Esophagus squamous epithelium (tissue), 5 donors: ENCODE measurements at places on chromosomes 3 and 15.

DNA sequence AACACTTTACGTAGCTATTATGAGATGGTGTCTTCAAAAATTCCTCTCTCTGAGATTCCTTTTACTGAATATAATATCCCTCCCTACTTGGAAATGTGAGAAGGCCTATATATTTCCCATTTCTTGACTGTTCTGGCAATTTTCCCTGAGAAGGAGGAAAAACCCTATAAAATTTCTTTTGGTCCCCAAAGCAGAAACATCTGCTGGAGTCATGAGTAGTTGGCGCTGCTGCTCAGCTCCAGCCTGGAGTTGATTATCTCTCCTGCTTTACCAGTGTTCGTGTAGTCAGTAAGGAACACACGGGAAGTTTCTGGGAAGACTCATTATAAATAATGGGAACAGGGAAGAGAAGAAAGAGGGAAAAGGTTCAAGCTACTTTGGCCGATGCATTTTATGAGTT is 680.1 kb downstream of the EPHA3 start:
- no peak for DNase-seq

- no peak for DNase-seq
These were observed 121.6 kb downstream of the TMEM108 start for GRCh38 chr3:133159498-133160475.

- DNase-seq = no peak
These were observed 37.0 kb downstream of the SEMA6D start for GRCh38 chr15:47754312-47754711.

DNA sequence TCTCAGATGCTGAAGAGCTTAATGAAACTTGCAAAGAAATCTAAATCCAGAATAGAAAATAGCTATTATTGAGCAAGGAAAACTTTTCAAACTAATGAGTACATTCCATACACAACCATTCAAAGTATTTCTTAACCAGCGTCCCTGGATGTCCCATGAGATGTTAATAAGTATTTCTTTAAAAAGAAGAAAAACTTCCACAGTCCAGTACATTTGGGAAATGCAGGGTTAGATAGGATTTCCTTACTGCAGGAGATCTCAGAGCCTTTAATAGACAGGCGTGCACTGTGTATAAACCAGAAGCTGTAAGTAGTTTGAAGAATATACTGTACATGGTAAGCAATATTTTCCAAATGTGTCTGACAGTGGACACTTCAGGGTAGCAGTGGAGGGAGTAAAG is 29.6 kb upstream of the BHLHE40 start:
- no peak for DNase-seq

DNA sequence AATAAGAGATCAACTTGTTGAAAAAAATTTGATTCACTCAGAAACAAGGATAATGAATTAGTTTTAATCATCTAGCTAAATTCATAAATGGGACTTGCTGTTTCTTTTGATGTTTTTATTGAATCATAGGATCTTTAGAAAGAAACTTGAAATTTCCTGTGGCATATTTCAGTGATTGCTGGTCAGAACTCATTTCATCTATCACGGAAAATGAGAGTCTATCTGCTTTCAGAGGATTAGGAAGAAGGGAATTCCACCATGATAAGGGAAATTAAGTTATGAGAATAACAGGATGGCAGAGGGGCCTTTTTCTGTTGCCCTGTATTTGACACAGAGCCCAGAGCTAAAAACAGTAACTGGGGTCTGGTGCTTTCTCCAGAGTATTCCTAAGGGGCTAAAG is 44.9 kb upstream of the CCNL1 start:
- DNase-seq = no peak

DNA sequence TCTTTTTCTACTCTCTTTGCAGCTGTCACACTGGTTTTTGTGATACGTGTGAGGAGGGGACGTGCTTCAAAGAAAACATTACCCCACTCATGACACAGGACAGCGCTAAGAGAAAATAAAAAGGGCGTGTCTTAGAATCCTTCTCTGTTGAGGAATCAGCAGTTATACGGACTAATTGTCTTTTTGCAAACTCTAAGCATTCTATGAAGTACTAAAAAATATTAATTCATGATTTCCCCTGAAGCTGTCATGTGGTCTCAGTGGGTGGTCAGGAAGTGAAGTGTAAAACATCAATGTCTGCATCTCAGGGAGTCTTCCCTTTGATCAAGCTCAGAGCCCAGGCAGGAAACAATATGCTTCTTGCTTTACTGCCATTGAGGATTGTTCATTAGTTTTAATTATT is 117.5 kb upstream of the CRBN start:
- DNase-seq = no peak

GRCh38 chr3:61334783-61335182 is 83.5 kb upstream of the FHIT start:
- DNase-seq = no peak

DNA sequence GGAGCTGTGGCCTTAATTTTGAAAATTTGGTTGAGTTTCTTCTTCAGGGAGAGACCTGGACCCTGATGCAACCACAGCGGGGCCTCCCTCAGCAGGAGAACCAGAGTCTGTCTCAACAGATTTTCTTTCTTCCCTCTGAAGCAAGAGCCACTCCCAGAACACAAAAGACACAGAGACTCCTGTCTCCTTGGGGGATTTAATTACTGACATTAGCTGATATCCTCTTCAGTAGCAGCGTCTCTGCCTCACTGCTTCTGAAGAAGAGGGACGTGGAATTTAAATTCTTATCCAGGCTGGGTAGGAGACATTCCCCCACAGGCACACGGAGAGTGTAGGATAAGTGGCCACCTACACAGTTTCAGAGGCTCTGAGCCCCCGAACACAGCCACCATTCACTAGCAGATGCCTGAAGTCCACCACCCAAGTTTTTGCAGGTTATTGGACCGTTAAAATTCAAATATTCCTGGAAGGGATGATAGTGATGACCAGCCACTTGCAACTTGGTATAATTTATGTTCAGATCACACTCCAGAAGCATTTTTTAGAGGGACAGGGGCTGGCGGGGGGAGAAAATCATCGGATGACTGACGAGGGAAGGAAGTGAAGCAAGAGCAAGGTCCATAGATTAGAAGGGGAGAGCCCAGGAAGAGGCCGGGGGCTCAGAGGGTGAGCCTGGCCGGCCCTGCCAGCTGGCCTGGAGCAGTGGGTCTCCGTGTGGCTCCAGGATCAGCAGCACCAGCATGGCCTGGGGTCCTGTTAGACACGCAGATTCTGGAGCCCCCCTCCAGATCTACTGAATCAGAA is 109.7 kb downstream of the BDH1 start:
- DNase-seq = no peak

DNA sequence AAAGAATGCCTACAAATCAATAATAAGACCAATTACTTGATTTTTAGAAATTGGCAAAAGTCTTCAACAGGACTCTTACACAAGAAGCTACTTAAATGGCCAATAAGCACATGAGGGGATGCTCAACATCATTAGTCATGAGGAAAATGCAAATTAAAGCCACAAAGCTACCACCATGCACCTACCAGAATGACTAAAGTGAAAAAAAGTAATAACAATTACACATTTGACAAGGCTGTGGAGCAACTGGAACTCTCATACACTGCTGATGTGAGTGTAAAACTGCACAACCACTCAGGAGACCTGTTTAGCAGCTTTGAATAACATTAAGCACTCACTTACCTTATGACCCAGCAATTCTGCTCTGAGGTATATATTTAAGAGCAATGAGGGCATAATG is 68.4 kb downstream of the PPCDC start:
- no peak for DNase-seq

- DNase-seq = no peak
These were observed 11.5 kb downstream of the GXYLT2 start for GRCh38 chr3:72899349-72899765.

- DNase-seq = no peak
These were observed 664 bp upstream of the NR2C2 start for GRCh38 chr3:14946739-14947099.

DNA sequence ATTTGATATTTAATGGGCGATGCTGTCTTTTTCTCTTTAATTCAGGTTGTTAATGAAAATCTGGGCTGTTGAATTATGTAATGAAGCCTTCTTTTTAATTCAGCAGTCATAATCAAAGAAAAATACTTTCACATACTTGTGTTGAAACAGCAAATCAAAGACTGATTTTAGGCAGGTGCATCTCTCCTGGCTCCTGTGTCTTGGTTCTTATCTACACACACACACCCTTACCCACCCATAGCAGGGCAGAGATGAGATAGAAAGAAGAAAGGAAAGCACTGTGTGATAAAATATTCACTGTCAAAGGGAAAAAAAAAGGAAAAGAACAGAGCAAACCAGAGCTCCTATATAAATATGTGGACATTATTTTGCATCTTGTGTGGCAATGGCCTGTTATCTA is 130.6 kb upstream of the CGNL1 start:
- no peak for DNase-seq

- DNase-seq = no peak
These were observed 64.9 kb downstream of the CDIN1 start for GRCh38 chr15:36644191-36644896.

DNA sequence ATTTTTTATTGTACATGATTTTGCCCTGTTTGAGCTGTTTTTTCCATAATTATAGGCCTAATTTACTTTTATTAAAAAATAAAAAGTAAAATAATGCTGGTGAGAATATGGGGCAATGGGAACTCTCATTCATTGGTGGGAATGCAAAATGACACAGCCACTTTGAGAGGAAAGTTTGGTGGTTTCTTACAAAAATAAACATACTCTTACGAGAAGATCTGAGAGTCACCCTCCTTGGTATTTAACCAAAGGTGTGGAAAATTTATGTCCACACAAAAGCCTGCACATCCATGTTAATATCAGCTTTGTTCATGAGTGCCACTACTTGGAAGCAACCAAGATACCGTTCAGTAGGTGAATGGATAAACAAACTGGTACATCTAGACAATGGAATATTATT is 9.8 kb downstream of the MUC13 start:
- no peak for DNase-seq

- DNase-seq = no peak
These were observed 30.0 kb downstream of the SLC6A11 start for GRCh38 chr3:10845839-10846656.

GRCh38 chr3:87833039-87833377 is 225.8 kb downstream of the CGGBP1 start:
- no peak for DNase-seq

- no peak for DNase-seq
These were observed 159.6 kb downstream of the GBE1 start for GRCh38 chr3:81601707-81602305.

GRCh38 chr3:127352612-127353011 is 64.8 kb upstream of the PRR20G start:
- DNase-seq = no peak

DNA sequence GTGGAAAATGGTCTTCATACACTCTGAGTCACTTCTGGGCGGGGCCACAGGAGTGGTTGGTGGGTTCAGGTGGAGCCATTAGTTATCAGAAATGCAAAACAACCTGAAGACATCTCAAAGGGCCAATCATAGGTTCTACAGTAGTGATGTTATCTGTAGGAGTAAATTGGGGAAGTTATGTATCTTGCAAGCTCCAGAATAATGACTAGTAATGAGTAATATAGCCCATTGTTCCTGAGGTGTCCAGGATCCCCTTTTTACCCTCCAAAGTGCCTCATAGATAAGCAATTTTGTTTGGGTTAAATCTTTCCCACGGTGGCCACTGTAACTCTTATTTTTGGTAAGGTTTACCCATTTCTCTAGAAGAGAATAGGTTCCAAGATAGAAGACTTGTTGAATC is 91.7 kb downstream of the PIK3R4 start:
- DNase-seq = no peak

GRCh38 chr15:66803182-66803729 is 101.2 kb downstream of the SMAD6 start:
- no peak for DNase-seq

DNA sequence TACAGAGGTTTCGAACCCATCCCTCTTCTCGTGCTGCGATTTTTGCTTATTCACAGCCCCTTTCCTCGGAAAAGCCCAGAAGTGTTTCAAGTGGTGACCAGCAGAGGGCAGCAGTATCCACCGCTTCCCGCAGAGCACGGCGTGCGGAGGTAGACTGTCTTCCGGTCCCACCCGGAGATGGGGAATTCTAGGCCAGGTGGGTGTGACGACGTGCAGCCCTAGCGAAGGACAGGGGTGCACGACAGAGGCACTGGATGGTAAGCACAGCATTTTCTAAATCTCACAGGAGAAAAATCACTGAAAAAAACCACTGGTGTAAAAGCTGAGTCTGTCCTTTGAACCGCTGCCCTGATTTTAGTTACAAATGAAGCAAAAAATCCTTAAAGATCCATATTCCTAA is 7.4 kb upstream of the PSMD6 start:
- no peak for DNase-seq

DNA sequence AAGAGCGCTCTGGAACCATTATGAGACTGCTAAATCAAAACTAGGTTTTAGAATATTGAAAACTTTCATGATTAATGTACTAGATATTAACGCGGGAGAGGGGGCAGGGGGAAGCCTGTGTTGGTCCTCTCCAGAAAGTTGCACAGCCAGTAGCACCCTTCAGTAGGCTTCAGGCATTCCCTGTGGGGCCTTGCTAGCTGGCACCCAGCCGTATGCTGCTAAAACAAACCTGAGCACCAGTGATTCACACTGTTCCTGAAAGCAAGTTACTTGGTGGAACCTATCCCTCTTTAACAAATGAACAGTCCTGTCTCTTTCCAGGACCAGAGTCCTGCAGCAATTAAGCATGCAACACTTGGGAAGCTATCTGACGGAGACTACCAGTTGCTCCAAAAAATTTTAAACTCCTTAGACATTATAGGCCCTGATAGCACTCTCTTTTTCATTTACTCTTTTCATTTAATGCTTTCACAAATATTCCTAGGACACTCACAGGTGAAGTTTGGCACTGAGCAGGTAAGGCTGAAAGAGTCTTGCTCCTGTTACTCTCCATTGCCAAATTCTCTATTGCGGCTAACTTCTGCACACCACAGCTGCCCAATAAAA is 1.2 kb upstream of the ATRIP start:
- no peak for DNase-seq

GRCh38 chr15:56737791-56738190 is 4.5 kb upstream of the ZNF280D start:
- no peak for DNase-seq

DNA sequence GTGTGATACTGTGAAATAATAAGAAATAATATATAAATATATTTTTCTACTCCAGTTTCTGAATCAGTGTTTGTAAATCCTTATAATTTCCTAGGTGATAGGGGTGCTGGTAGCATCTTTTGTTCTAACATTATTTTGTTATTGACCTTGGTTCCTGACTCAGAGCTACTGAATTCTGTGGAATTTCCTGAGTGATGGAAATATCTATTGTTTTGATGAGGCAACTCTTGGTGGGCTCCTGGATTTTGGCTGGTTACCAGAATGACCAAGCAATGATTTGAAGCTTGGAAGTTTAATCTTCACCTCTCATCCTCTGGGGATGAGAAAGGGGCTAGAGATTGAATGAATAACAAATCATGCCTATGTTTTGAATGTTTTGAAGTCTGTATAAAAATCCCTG is 377.3 kb downstream of the LPP start:
- DNase-seq = no peak

GRCh38 chr15:65323071-65323511 is 18.6 kb downstream of the RNU5B-1 start:
- no peak for DNase-seq

- DNase-seq = no peak
These were observed 116.7 kb downstream of the NR1I2 start for GRCh38 chr3:119898478-119899191.

GRCh38 chr15:98753726-98754656 is 105.7 kb downstream of the IGF1R start:
- DNase-seq = no peak

GRCh38 chr15:63374686-63375520 is 6.7 kb downstream of the CA12 start:
- DNase-seq = no peak

- DNase-seq = no peak
These were observed 444.7 kb downstream of the ERC2 start for GRCh38 chr3:56023546-56023945.
